ENCODE measurements at places on chromosomes 2 and 18.

DNA sequence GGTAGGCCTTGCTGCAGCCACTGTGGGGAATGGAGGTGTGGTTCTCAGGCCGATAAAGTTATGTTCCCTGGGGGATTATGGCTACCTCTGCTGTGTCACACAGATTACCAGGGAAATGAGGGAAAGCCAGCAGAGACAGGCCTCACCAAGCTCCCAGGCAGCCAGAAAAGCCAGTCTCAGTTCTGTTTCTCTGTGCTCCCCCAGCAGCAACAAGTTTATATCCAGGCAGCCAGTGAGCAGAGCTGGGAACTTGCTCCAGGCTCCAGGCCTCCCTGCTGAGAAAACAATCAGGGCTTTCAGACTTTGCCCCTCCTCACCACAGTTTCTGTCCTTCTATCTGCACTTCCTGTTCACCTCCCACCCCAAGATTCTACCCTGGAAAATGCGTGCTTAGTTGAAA, 596.6 kb upstream of the GYPC start:
- DNase-seq, result no peak

DNA sequence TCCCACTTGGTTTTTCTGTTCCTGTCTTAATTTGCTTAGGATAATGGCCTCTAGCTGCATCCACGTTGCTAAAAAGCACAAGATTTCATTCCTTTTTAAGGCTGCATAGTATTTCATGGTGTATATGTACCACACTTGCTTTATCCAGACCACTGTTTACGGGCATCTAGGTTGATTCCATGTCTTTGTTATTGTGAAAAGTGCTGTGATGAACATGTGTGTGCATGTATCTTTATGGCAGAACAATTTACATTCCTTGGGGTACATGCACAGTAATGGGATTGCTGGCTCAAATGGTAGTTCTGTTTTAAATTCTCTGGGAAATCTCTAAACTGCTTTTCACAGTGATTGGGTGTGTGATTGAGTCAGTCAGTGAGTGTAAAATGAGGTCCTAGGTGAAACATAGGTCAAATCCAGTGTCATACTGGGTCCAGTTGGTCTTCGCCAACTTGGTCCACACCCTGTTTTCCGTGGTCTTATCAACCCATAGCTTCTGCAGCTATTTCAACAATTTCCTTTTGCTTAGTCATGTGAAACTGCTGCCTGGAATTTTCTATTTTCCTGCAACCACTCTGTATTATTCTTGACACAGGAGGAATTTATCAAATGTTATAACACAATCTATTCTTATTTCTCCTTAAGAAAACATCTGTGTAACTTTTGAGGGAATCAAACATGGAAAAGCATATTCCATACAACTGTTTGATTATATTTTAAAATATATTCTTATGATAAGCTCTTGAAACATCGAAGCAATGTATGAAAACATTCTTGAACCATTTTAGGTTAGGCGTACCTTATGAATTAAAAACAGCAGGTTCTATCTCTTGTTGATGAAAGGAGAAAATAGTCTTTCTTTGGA, 82.9 kb downstream of the ADCYAP1 start:
- no peak for DNase-seq

DNA sequence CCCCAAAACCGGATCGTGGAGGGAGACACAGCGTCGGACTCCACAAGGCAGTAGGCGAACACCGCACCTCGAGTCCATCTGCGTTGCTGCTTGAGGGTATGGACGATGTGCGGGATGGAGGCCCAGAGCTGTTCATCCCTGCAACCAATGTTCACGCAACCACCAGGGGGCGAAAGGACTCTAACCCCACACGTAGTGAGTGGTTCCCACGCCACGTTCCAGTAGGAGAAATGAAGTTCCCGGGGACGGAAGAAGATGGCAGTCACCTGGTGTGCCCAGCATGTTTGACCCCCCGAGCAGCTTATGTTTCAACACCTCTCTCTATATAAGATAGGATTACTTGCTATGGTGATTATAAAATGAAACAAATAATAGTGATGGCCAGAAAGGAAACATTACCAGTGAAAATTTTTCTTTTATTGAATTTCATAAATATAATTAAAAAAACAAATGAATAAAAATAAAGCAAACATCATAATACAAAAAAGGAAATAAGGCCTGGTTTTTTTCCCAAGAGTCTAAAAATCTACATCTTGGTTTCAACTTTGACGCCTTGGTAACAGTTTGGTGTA, 184.3 kb downstream of the SH3BP4 start:
- DNase-seq, result peak; percentile 72

- DNase-seq, result no peak
These were observed 33.4 kb upstream of the ST3GAL5 start for GRCh38 chr2:85922199-85922598.

GRCh38 chr18:75261430-75262223, 51.0 kb downstream of the TSHZ1 start:
- DNase-seq, result no peak

- no peak for DNase-seq
These were observed 84.3 kb downstream of the ASB1 start for GRCh38 chr2:238510911-238511613.

DNA sequence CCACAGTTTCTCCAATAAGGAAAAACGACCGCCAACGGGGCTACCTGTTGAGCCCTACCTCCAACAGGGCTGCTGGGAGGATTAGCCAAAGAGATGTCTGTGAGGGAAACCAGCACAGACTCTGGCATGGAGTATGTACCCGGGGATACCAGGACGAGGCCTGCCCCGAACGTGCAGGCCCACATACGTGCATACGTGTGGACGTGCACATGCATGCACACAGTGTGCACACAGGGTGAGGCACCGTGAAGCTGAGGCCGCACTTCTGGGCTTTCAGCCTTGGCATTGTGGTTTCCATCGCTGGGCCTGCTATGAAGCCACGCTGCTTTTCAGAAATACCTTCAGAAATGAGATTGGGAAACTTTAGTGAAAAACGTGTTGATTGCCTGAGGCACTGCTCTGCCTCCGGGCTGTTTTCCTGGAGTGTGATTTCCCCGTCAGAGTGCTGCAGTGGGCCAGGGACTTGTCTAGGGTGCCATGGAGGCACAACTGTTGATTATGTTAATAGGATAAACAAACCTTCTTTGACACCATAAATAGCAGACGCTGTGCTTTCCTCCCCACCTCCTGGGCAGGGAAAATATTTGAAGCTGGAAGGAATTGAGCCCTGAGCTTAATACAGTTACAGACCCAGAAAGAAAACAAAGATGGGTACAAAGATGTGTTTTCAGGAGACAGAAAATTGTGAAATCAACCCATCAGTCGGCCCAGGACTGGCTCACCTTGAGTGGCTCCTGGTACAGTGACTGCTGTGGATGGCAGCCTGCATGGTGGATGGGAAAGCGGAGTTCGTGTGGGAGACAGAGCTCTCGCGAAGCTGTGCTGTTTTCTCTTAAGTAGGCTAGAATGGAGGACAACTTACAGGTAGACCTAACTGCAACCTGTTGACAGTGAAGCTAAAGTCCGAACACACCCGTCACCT, 182.3 kb downstream of the FAM210A start:
- no peak for DNase-seq

GRCh38 chr2:6909431-6910385, 7.5 kb upstream of the RNF144A start:
- DNase-seq, result no peak

DNA sequence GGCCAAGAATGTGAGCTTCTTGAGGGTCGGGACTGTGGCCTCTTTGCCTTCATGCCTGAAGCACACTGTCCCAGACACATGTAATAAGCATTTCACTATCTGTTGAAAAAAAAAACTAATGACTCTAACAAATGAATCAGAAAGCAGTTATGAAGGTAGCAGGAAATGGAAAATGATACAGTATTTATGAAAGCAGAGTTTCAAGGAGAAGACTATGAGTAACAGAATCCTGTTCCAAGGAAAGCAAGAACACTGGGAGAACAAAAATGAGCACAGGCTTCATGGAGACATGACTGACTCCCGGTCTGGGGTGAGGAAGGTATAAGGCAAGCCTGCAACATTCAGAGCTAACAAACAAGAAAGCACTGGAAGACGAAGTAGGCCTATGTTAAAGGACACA, 190.8 kb downstream of the RNF152 start:
- no peak for DNase-seq

GRCh38 chr2:3285901-3286645, 91.5 kb downstream of the EIPR1 start:
- no peak for DNase-seq

DNA sequence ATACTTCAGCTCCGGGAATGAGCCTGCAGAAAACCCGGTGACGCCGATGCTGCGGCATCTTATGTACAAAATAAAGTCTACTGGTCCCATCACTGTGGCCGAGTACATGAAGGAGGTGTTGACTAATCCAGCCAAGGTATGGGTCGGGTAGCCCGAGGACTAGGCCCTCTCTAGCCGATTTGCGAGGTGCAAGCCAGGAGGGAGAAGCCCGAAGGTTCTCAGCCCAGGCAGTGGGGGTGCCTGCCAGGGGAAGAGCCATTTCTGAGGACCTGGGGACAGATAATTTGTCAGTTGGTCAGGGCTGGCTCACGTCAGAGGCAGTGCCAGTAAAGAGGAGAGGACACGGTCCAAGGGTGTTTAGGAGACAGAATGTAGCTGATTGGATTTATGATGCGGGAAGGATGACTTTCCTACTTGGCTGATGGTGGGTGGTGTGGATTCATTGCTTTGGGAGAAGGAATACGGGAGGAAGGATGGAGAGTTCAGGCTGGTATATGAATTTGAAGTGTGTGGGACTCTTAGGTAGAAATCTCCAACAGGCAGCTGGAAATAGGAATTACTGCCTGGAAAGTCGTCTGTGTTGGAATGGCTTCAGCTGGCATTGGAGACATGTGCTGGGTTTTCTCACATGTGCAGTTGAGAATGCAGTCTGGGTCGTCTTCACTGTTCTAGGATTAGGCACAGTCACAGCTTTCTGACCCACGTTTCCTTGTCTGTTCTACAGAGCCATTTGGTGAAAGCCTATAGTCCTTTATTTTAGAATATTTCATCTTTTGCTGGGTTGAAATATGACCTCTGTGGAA, 874 bp downstream of the NDUFAF7 start:
- DNase-seq, result no peak

- DNase-seq, result no peak
These were observed 150.1 kb upstream of the CCDC150 start for GRCh38 chr2:196489371-196489770.

- DNase-seq, result peak; percentile 86
These were observed 23.2 kb upstream of the ZNF516 start for GRCh38 chr18:76518123-76518859.

GRCh38 chr2:134722728-134723127, 3.9 kb upstream of the TMEM163 start:
- DNase-seq, result no peak

DNA sequence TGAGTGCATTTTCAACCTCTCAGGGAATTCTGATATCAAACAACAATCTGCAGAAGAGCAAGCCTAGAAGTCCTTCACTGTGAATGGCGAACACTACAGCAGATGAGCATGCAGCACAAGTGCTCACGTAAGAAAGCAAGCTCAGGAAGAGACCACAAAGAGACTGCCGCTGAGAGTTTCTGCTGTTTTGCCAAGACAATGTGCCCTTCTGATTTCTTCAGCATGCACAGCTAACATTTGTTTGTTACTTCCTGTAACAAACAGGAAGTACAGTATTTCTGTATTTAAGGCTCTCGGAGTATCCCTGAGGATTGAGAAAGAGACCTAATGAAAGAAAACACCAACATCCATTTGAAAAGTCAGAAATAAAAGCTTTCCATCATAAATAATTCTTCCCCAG, 45.9 kb downstream of the MBOAT2 start:
- DNase-seq, result no peak

DNA sequence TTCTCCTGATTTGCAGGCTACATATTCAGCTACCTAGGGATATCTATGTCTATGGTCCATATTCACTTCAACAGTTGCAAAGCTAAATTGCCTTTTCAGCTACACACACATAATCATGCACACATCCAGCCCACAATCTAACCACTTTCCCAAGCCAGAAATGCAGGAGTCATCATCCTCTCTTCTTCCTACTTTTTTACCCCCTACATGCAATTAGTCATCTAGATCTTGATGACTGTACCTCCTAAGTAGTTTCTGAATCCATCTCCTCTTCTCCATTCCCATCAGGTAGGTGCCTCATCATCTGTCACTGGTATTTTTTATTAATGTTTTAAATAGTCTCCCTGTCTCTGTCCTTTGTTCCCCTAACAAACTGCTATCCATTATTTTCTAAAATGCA, 23.7 kb upstream of the SPRED2 start:
- no peak for DNase-seq

DNA sequence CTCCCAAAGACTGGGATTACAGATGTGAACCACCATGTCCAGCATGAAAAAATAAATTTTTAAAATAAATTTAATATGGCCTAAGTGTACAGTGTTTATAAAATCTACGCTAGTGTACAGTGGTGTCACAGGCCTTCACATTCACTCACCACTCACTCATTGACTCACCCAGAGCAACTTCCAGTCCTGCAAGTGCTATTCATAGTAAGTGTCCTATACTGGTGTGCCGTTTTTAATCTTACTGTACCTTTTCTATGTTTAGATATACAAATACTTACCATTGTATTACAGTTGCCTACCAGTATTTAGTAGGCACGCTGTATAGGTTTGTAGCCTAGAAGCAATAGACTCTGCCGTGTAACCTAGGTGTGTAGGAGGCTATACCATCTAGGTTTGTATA, 291.6 kb upstream of the STON1 start:
- DNase-seq, result no peak

GRCh38 chr2:158463496-158464095, 6.8 kb downstream of the PKP4 start:
- DNase-seq, result no peak

DNA sequence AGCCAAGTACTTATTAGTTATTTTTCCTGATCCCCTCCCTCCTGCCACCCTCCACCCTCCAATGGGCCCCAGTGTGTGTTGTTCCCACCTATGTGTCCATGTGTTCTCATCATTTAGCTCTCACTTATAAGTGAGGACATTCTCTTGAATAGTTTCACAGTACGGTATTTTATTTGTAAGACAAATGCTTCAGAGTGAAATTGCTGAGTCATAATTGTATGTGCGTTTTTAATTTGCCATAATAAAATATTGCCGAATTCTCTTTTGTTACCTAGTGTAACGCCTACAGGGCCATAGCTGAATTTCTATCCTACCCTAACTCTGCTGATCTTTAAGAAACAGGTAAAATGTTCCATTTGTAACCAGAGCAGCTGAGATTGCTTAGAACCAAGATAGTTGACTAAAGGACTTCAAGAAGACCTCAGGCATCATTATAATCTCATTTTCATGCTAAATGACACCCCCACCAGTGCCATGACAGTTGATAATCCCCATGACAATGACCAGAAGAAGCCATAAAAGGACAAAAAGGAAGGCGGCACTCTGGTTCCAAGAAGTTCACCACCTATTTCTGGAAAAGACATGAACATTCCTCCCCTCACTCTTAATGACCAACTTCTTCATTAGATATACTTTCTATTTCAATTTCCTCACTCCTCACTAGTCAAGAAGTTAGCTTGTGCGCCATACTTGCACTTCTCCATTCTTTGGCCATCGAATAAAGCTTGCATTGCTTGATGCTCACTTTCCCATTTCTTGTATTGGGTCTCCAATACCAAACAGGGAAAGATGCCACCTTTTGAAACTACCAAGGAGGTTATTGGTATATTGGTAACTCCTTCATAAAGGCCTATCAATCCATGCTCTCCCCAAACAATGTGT, 18.4 kb downstream of the SCN9A start:
- DNase-seq, result no peak

- DNase-seq, result no peak
These were observed 61.3 kb upstream of the HAAO start for GRCh38 chr2:42853549-42854206.

Data from muscle of back (tissue), 13 donors.